Activated CD4-positive, CD25-positive, alpha-beta regulatory T cell treated with anti-CD3 and anti-CD28 coated beads, Interleukin-2, amount 50 U/mL, for 16 hours (primary cell): ENCODE measurements at places on chromosomes 7 and 10.

DNA sequence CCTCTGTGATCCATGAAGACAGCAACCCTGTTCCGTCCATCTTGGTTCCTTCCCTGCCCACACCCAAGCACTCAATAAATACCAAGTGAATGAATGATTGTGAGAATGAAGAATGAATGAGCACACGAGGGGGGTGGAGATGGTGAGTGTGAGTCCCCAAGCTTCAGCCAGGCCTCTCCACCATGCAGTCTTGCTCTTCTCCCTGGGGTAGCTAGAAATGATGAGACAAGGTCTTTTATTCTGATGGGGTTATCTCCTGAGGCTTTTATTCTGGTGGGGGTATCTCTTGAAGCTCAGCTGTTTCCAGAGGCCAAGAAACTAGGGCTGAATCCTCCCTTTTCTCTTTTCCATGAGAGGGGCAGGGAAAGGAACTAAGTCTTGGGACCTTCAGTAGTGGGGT, 57.0 kb downstream of the ELFN1 start:
- no peak for DNase-seq

- DNase-seq: no peak
These were observed 19.8 kb downstream of the CDK1 start for GRCh38 chr10:60798031-60798430.

DNA sequence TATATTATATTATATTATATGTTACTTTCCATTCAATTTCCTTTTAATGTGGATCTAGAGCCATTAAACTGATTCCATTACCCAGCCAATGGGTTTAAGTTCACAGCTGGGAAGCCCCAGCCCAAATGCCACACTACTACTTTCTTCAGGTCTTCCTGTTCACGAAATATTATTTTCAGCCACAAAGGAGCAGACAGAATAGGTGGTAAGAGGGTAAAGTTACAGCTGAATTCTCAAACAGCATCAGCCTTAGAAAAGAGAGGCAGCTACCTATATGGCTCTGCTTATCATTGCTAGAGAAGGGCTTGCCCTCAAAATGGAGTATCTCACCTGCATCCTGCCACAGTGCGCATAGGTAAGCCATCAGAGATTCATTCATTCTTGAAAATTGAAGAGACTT, 128.3 kb downstream of the ITGA8 start:
- DNase-seq: no peak

GRCh38 chr10:86857128-86857721, 100.2 kb downstream of the MMRN2 start:
- DNase-seq: no peak

DNA sequence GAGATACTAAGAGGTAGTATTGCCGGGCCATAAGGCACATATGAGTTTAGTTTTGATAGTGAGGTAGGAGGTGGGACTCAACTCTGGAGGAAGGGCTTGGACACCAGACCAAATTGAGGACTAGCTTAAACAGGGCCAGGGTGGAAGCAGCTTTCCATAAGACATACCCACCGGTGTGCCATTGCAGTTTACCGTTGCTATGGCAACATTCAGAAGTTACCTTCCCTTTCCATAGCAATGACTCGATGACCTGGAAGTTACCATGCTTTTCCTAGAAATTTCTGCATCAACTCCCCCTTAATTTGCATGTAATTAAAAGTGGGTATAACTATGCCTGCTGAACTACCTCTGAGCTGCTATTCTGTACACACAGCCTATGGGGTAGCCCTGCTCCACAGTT, 10.9 kb upstream of the SNX10 start:
- DNase-seq: no peak

DNA sequence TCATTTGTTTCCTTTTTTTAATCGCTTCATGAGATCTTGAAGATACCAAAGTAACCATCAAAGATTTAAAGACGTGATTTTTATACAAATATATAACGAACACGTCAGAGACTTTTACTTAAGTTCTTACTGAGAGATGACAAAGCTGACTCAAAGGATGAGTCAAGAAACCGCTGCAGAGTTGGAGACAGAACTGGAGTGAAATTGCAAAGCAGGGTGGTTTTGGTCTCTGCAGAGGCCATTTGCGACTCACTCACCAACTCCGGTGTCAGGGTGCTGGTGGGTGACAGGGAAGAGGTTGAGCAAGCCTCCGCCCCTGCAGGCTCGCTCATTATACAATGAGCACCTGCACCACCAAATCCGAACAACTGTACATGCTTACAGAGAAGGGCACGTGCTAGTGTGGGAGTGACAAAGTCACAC, 75.2 kb downstream of the DNAJB6 start:
- DNase-seq: peak; percentile 21

DNA sequence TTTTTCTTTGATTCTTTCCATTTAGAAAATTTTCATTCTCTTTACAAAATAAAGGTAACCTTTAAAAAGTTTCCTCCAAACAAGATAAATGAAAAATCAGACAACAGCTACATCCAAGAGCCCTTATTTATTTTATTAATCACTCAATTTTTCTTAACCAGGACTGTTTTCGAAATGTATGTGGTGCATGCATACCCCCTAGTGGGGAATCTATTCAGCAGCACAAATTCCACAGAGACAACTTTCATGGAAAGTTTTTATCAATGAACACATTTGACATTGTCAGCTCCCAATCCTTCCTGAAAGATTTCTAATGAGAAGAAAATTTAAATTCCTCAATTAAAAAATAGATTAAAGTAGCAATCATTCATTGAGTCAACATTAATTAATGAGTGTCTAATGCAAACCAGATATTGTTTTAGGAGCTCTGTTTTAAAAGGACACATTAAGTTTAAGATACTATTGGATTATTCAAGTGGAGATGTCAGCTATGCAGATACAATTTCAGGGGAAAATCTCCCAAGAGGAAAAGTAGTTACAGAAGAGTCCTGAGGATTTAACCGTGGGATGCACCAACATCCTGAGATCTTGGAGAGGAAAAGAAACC, 5.2 kb upstream of the HTR7 start:
- no peak for DNase-seq

GRCh38 chr7:30468041-30468440, 10.5 kb downstream of the NOD1 start:
- DNase-seq: no peak

DNA sequence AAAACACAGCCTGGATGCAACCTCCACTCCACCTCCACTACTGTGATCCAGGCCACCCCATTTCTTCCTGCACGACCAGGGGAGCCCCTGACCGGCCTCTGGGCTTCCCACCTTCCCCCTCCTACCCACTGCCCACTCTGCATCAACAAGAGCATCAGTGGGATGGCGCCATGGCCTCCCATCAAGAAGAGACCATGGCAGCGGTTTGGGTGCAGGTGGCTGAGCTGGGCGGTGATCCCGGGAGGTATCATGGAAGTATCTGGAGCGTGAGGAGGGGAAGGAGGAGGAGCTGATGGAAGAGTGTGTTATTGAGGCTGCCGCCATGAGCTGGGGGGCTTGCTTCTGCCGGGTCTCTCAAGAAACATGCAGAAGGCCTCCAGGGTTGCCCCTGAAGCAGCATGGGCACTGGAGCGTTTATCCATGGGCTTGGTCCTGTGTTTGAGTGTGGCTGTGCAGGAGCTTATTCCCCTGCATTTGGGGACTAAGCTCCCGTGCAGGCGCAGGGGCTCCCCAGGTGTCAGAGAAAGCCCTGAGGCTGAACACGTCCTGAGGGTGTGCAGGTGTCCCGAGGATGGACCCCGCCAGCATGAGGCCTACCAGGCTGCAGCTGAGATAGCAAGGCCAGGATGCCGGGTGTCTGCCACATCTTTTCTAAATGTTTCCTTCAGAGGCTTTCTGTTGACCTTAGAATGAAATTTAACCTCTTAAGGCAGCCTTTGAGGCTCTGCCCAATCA, 99.2 kb upstream of the PCBD1 start:
- no peak for DNase-seq

DNA sequence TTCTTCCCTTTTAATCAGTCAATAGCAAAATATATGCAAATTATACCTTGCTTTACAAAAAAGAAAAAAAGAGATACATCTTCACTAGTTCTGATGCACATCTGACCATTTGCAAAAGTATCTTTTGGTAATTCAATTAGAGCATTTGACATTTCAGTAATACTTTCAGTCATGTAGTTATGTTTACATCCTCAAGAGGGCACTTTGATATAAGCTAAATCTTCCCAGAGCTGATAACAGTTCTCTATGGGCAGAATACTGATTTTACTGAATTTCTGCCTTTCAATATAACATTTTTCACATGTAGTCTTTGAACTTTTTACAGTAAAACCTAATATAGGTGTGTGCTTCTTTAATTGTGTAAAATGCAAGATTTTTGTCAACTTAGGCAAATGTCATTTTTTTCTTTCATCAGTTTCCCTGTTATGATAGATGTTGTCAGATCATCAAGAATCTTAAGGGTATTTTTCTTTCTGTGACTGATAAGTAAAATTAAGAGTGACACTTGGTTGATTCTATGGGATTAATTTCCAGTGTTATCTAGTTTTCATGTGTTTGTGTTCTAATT, 703.5 kb upstream of the SEMA3D start:
- no peak for DNase-seq

DNA sequence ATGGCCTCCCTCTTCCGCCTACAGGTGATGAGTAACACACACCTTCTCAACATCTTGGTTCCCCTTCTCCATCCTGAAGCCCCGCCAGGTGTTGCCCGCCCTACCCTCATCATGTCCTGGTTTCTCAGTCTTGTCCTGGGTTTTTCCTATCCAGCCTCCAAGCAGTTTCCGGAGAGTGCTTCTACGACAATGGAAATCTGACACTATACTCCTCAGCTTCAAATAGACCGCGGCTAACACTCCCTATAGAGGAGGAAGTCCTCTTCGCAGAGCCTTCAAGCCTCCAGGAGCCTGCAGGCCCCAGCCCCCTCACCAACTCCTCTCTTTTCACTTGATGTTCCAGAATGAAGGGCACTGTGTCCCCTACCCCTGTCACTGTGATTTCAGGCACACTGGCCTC, 147.4 kb downstream of the PRPF18 start:
- no peak for DNase-seq

DNA sequence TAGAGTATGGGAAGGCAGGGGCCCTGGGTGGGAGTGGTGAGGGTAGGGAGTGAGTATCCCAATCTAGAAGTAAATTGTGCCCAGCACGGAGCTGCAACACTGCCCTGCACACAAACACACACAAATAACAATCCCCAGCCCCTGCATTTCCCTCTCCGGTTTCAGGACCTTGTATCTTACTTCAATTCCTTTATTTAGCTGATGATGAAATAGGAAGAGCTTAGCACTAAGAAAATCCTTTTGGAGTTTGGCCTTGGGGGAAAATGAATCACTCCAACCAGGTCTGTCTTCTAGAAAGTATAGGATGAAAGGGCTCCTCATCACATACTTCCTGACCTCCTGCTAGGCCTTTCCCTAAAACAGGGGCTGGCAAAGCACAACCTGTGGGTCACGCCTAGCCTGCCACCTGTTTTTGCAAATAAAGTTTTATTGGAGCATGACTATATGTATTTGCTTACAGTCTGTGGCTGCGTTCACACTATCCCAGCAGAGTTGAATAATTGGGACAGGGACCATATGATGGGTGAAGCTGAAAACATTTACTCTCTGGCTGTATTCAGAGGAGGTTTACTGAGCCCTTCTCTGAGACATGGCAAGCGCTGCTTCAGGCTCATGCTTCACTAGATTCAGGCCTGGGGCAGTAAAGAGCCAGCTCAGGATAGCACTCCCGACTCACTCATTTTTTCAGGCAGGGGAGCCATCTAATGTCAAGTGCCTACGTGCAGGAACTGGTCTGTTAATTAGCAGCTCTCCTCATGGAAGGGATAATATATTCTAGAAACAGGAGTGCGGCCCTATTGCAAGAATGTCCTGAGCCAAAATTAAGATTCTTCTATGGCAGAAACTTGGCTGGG, 111.0 kb downstream of the EGFR start:
- no peak for DNase-seq

GRCh38 chr10:24722131-24722675, 1.5 kb downstream of the ARHGAP21 start:
- no peak for DNase-seq

GRCh38 chr7:34523226-34523918, 134.6 kb upstream of the NPSR1 start:
- no peak for DNase-seq

- DNase-seq: no peak
These were observed 215.4 kb downstream of the COBL start for GRCh38 chr7:51101111-51101757.
